Esophagus squamous epithelium (tissue), 5 donors: ENCODE measurements at places on chromosomes 2 and 18.

GRCh38 chr18:37314534-37314933 lies 251.1 kb downstream of the CELF4 start:
- H3K4me3 ChIP-seq: no peak overlapping the region
- peaks cover 24% of the 10 kb centered on the region for H3K27me3 ChIP-seq
- no peaks in the 10 kb centered on the region for H3K4me1 ChIP-seq
- H3K27ac ChIP-seq: no peak overlapping the region
- no peaks in the 10 kb centered on the region for H3K36me3 ChIP-seq

GRCh38 chr2:38203446-38203810 lies 127.5 kb upstream of the CYP1B1 start:
- no peak for DNase-seq
- H3K4me3 ChIP-seq: no peak overlapping the region
- no peaks in the 10 kb centered on the region for H3K36me3 ChIP-seq
- no peaks in the 10 kb centered on the region for H3K27me3 ChIP-seq
- H3K4me1 ChIP-seq: no peaks in the 10 kb centered on the region
- H3K27ac ChIP-seq: no peak overlapping the region

GRCh38 chr2:241559323-241560161 lies 997 bp downstream of the BOK start:
- peak overlapping the region; percentile 68 for H3K4me3 ChIP-seq
- peaks cover 75% of the 10 kb centered on the region for H3K4me1 ChIP-seq
- H3K27ac ChIP-seq: peak overlapping the region; percentile 90
- peaks cover 29% of the 10 kb centered on the region for H3K27me3 ChIP-seq
- DNase-seq: no peak
- H3K36me3 ChIP-seq: no peaks in the 10 kb centered on the region

GRCh38 chr18:12580630-12581342 lies 77.1 kb downstream of the SPIRE1 start:
- H3K36me3 ChIP-seq: no peaks in the 10 kb centered on the region
- DNase-seq: no peak
- no peaks in the 10 kb centered on the region for H3K27me3 ChIP-seq
- no peak overlapping the region for H3K4me3 ChIP-seq
- no peaks in the 10 kb centered on the region for H3K4me1 ChIP-seq
- no peak overlapping the region for H3K27ac ChIP-seq

DNA sequence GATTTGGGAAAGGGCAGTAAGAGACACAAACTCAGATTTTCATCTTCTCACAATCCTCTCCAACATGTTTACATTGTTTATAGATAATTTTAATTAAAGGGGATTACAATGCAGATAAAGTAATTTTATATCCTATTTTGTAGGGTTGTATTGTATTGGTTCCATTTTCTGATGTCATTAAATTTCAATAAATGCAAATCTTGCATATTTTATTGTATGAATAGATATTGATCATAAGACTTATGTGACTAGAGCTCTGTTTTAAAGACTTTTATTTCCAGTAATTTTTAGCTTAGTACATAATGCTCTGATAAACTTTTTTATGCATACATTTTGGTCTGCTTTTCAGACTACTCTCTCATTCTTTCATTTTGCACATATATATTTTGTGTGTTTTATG lies 819.6 kb downstream of the TSN start:
- no peak overlapping the region for H3K27ac ChIP-seq
- no peaks in the 10 kb centered on the region for H3K4me1 ChIP-seq
- no peaks in the 10 kb centered on the region for H3K27me3 ChIP-seq
- no peaks in the 10 kb centered on the region for H3K36me3 ChIP-seq

GRCh38 chr2:74414881-74415761 lies 6.3 kb downstream of the C2orf81 start:
- DNase-seq: no peak
- H3K4me3 ChIP-seq: peak overlapping the region; percentile 74
- peak overlapping the region; percentile 54 for H3K27ac ChIP-seq
- H3K4me1 ChIP-seq: peaks cover 20% of the 10 kb centered on the region

DNA sequence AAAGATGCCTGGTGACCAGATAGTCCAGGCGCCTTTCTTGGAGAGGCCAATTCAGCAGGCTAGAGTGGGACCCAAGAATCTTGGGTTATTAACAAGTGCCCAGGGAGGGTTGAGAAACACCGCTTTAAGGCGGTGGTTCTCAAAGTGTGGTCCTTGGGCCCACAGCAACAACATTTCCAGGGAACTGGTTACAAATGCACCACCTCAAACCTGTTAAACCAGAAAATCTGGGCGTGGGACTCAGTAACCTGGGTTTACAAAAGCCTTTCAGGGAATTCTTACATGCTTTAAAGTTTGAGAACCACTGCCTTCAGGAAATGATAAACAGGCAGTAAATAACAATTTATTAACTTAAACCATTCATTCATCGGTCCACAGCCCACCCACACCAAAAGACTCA lies 92.5 kb downstream of the SP3 start:
- DNase-seq: no peak
- H3K27ac ChIP-seq: peak overlapping the region; percentile 61
- H3K27me3 ChIP-seq: no peaks in the 10 kb centered on the region

DNA sequence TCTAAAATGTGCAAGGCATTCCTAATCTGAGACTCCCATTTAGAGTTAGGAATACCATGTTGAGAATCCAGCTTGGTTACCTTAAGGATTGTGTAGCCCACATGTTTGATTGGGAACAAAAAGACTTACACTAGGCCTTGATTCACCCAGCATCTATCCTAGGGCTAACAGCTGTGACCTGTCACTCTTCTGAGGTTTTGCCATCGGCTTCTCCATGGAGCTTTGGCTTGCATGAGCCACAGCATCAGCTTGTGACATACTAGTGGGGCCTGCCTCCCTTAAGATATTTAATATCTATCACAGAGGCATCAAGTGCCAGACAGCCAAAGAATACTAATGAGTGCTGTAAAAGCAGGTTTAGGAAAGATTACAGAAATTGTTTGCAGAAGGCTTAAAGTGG lies 241.3 kb upstream of the UBE2E3 start:
- no peak overlapping the region for H3K27ac ChIP-seq
- DNase-seq: no peak
- no peak overlapping the region for H3K4me3 ChIP-seq
- no peaks in the 10 kb centered on the region for H3K4me1 ChIP-seq
- H3K36me3 ChIP-seq: no peaks in the 10 kb centered on the region

DNA sequence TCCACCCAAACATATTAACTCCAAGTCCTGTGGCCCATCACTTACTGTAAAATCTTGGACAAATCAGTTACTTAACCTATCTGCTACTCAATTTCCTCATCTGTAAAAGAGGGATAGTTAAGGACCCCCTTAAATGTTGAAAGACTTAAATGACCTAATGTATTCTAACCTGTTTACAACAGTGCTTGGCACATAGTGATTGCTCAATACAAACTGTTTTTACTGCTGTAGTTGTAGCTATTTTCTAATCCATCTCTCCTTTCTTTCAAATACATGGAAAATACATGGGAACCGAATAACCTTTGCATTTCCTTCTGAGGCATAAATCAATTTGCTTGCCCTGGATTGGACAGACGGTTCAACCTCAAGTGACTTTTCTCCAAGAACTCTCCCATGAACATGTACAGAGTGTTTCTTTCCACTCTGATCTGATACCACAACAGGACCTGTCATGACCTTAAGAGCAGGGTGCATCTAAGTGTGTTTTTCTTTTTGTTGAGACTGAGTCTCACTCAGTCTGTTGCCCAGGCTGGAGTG lies 2.7 kb downstream of the LNPK start:
- H3K4me1 ChIP-seq: peaks cover 8% of the 10 kb centered on the region
- DNase-seq: no peak
- H3K27me3 ChIP-seq: no peaks in the 10 kb centered on the region
- no peaks in the 10 kb centered on the region for H3K36me3 ChIP-seq
- no peak overlapping the region for H3K4me3 ChIP-seq

- no peak overlapping the region for H3K4me3 ChIP-seq
- no peaks in the 10 kb centered on the region for H3K36me3 ChIP-seq
- H3K4me1 ChIP-seq: no peaks in the 10 kb centered on the region
- no peaks in the 10 kb centered on the region for H3K27me3 ChIP-seq
Observed at GRCh38 chr2:39583781-39584180, 81.9 kb upstream of the TMEM178A start.
